ENCODE measurements at places on chromosomes 3 and 15.

DNA sequence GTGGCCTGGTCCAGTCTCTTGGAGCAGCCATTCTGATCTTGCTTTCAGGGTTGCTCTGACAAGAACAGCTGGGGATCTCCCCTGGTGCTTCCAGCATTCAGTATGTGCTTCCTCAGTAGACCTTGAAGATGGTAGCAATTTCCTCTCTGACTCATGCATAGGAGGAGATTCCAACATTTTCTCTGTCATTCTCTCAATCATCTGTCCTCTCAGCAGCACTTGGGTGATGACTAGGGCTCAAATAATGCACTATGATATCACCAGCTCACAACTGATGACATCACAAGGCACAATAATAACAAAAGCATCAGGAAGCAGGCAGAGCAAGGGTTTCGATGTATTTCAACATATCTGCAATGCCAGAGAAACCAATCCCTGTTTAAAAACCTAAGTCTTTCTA lies 52.7 kb downstream of the NFKBIZ start:
- no peak for DNase-seq

GRCh38 chr3:17802950-17803349 lies 60.5 kb upstream of the TBC1D5 start:
- DNase-seq, result no peak

DNA sequence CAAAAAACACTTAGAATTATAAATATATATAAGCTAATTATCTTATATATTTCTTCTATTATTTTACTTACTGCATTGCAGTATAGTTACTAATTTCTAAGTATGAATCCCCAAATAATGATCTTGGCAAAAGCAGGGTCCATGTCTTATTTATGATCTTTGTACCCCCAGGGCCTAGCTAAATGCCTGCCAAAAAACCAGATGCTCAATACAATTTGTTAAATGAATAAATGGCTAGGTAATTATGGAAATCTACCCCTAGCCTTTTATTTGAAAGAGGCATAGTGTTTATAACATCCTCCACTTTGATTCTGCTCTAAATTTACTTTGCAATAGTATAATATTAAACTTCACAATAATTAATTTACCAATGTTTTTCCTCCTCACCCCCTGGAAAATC lies 69.5 kb downstream of the CSNK1G1 start:
- DNase-seq, result no peak

GRCh38 chr3:65936908-65937638 lies 101.6 kb downstream of the MAGI1 start:
- DNase-seq, result no peak

DNA sequence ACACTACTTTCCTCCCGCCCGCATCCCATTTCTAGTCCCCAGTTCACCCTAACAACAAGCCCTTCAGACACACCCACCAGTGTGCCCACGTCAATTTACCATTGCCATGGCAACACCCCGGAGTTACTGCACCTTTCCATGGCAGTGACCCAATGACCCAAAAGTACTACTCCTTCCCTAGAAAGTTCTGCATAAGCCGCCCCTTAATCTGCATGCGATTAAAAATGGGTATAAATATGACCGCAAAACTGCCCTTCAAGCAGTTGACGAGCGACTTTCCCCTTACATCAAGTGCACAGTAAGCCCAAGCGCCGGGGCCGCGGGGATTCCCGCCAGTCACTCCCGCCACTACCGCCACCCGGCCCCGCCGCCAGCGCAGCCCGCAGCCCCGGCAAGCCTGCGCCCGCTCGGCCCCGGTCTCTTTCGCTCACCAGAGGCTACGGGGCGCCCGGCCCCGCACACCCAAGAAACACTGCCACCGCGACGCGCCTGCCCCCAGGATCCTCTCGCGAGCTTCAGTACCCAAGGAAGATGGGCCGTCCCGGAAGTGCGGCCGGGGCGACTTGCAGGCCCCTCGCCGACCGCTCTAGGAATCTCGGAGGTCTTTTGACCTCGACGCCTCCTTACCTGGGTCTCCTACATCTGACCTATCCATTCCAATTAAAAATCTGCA lies 27.2 kb upstream of the ZNF502 start:
- DNase-seq, result peak; percentile 33

DNA sequence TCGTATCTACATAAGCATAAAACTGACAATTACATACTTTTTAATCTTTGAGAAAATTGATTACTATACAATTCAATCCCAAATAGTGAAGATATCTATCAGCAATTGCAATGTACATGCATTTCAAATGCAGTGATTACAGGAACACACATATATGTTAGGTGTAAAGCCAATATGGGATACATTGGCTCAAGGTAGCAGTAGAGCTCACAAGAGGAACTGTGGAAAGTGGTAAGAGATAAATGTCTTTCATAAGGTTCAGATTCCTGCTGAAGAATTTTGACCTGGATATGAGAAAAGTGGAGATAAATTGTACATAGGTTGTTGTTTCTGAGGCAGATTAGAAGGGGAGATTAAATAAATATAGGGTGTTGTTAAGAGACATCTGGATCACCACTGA lies 1280.5 kb downstream of the OTOL1 start:
- no peak for DNase-seq

- no peak for DNase-seq
Measured at GRCh38 chr15:38299216-38299615, 46.6 kb downstream of the SPRED1 start.

GRCh38 chr3:23099677-23100076 lies 103.5 kb upstream of the UBE2E2 start:
- no peak for DNase-seq
